ENCODE measurements at places on chromosomes 5 and 9.

GRCh38 chr9:20361229-20361628, 261.1 kb downstream of the MLLT3 start:
- DNase-seq = no peak

DNA sequence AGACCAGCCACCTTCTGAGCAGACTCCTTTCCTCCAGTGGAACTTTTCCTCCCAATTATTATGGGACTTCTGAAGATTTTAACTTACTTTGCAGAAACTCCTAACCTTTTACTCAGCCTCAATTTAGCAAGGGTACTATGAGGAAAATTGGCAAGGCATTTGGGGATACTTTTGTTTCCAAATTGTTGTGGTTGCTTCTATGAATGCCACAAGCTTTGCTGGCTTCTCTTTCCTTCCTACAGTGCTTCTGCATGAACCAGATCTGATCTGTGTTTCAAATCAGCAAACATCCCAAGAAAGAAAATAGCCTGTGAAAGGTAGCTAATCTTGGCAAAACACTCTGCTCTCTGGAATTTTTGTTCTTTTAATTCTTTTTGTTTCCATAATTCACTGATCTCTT, 57.3 kb upstream of the TAF11L2 start:
- no peak for DNase-seq

DNA sequence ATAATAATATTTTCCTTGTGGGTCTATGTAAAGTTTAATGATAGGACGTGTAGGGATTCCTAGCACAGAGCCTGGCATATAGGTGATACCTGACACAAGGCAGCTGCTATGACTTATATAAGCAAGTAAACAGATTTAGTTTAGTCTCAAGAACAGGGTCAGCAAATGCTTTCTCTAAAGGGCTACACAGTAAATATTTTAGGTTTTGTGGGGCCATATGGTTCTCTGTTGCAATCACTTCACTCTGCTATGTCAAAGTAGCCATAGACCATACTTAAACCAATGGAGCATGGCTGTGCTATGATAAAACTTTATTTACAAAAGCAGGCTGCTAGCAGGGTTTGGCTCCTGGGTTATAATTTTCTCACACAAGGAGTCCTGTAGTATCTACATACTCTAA, 204.8 kb upstream of the KLF4 start:
- no peak for DNase-seq

- no peak for DNase-seq
Observed at GRCh38 chr5:104178829-104179456, 616.4 kb upstream of the NUDT12 start.

DNA sequence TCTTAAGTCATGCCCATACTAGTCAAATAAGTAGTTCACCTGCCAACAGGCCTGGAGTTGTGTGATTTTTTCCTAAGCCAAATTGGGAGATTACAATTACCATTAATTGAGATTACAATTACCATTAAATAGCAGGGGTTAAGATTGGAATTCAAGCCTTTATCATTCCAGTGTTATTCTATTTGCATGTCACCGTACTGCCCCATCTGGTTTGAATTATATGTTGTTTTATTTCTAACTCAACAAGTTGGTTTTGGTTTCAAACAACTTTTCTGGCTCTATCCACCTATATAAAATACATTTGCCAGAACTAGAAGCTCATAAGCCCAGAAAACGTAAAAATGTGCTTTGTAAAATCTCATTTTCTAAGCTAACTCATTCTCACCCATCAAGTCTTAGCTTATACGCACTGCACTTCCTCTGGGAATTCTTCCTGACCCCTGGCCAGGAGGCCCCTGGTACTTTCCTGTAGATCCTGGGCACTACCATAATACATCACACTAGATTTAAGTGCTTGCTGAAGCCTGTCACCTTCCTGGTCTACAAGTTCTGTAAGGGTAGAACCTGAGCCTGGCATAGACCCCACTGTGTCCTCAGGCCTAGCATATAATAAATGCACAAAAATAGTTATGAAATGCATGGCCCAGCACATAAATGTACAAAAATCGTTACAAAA, 242.0 kb upstream of the TRPM3 start:
- DNase-seq = no peak

DNA sequence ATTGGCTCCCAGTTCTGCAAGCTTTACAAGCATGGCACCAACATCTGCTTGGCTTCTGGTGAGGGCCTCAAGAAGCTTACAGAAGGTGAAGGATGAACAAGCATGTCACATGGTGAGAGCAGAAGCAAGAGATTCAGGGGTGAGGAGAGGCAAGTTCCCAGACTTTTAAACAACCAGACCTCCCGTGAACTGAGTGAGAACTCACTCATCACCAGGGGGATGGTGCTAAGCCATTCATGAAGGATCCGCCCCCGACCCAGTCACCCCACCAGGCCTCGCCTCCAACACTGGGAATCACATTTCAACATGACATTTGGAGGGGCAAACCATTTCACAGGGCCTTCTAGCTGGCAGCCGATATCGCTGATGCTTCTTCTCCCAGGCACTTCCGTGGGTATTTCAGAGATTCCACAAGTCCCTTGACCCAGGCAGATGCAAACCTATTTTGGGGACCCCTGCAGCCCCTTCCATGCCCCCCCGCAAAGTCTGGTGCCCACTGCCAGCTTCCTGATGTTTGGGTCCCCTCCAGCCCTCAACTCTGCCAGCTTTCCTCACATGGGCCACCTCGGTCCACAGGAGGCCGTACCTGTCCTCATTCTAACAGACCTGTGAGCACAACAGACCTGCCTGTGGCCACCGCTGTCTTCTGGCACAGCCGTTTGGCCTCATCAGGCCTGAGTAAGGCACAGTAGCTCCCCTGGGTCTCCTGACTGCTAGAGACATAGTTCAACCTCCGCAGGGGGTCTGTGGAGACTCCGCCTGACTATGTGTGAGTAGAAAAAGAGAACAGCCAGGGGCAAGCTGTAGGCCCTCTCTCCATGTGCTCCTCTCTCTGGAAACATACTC, 60.7 kb upstream of the ANGPTL2 start:
- DNase-seq = no peak

- DNase-seq = peak; percentile 56
Observed at GRCh38 chr5:65760504-65761275, 38.7 kb downstream of the NLN start.

- DNase-seq = no peak
Observed at GRCh38 chr5:74617202-74617601, 23.3 kb downstream of the ENC1 start.

DNA sequence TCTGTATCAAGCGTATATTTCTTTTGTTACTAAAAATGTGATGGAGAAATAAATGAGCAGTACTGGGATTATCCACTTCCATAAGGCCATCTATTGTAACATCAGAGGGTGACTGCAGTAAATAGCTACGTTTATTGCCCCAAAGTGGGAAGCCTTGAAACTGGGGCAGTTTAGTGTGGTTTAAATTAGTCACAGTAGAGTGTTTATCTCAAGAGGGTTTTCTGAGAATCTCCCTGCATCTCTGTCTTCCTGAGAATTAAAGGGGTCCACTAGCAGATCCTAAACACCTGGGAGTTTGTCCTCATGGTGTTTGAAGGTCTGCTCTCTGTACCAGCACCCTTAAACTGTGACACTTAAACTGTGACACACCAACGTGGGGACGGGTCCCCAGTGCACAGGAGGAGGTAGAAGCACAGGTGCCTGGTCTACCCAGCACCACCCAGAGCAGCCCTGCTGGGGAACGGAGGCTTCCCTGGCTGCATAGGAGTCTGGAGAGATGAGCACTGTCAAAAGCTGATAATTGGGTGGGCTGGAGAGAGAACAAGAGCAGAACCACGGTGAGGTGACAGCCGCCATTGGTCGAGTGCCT, 25.2 kb downstream of the PRRC2B start:
- DNase-seq = no peak

DNA sequence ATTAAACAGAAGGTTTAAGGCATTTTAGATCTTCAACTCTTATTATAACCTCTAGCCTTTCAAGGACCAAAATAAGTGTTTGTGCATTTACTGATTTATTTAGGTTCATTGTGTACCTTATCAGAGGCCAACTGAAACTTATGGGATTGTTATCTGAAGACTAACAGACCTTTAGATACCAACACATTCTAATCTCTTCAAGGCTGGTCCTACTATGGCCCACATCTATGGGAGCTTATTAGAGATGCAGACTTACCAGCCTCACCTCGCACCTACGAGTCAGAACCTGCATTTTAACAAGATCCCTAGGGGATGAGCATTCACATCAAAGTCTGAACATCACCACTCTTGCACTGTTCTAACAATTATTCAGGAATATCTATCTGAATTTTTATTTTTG, 1.9 kb downstream of the IARS1 start:
- no peak for DNase-seq

GRCh38 chr5:124252747-124253146, 493.7 kb downstream of the ZNF608 start:
- no peak for DNase-seq

DNA sequence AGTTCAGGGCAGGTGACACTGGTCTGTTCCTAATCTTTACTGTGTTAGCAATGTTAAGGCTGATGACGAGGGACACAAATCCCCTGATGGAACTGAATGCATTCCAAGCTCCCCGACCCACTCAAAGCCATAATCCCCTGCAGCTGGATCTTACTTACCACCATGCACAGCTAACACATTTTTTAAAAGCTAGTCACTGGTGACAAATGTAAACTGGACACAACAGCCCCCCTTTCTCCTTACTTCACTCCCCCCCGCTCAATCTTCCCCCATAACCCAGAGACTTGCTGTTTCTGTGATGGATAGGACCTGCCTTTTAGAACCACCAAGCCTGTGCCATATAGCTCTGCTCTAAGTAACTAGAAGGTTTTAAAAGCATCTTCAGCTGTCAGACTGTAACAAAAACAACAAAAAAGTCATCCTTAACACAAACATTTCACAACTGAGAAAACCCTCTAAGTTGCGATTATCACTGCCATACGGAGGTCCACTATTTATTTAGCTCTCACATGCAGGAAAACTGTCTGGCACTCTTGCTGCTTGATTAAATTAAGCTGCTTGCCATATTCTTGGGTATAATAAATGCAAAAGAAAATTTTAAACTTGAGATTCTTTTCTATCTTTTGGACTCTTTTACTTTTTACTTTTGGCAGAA, 44.4 kb downstream of the BNC2 start:
- no peak for DNase-seq

GRCh38 chr5:59098743-59099142, 515.9 kb downstream of the RAB3C start:
- DNase-seq = no peak

DNA sequence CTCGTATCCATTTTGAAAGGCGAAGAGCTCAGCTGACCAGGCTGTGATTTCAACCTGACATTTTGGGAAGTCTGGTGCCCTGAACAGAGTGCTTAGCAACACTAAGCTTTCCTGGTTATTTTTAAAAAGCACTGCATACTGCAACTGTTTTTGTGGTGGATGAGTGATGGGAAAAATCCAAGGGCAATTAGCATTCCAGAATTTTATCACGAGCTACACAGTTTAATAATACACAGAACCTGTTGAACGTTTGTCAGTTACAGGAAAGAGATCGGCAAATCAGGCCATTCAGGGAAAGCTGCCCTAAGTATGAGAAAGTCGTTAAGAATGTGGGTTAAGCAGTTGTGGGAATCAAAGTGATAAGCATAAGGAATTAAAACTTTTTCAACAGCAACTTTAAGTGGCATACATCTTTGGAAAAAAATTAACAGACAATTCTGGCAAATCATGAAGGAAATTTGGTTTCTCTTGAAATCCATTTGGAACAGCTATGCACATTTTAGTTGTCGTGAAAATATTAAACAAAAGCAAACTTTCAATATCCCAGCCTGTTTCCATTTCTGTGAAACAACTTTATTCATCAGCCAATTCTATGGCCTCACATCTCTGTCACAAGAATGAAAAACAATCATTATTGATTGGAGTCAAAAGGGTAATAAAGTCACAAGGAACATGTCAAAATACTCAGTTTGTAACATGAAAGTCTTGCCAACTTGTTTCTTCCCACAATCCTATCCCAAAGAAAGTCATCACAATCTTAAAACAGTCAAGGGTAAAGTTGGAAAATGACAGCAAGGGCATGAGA, 25.7 kb downstream of the PUM3 start:
- no peak for DNase-seq

DNA sequence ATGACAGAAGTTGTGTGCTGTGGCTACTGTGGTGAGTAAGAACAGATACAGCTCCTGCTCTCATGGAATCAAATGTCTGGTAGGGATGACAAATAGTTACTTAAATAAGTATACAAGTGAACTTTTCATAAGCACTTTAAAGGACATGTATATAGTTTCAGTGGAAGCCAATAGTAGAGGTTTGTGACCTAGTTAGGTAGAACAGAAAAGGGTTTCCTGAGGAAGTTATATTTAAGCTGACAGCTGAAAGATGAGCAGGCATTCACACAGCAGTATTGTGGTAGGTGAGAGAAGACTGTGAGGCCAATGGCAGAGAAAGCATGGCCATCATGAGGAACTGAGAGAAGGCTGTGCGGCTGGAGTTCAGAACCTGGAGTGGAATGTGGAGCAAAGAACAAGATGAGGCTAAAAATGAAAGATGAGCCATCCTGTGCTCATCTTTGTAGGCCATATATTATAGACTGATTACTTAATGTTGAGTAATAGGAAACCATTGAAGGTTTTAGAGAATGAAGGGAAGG, 15.4 kb downstream of the FAM174A start:
- no peak for DNase-seq

DNA sequence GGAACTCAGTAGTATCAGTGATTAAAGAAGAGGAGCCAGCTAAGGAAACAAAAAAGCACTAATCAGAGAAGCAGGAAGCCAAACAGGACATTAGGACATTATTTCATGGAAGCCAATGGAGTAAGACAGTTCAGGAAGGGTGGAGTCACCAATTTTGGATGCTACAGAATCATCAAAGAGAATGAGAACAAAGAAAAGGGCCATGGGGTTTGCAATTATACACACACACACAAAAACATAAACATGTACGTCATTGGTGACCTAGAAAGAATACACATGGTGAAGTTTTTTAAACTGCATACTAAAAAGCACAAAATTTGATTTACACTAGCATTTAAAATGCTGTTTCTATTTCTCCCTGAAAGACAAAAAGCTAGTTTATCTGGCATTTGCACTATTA, 96.8 kb upstream of the MRPS30 start:
- DNase-seq = no peak

DNA sequence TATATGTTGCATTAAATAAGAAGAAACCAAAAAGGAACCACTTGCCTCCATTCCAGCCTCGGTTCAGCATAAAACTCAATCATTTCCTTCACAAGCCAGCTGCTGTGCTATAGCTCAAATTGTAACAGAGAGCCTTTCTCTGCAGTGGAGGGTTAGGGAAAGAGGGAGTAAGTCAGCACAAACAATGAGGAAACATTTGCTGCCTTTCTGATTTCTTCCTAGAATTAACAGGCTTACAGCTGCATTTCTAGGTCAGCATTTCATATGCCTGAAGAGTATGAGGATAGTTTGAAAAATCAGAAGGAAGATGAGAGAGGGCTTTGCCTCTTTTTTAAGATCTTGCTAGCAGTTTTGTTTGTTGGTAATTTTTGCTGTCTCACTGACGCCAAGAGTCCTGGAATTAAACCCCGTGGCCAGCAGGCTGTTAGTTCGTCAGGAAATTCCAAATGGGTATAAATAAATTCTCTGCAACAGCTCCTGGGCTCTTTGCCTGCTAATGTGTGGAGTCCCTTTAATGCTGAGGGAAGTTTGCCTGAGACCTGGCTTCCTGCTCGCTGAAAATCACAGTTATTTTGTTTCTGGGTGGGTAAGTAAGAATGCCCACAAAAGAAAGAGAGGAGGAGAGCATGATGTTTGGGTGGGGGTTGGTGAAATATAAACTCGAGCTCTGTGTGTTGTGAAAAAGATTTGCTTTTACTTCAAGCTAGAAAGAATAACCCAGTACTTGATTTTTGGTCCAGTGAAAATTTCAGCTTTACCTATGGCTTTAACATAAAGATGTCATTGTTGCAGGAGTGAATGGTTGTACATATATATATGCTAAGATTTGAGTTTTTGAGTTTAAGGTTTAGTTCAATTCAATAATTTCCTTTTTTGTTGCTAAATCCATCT, 148.1 kb upstream of the DMRT1 start:
- DNase-seq = no peak

Measured in CD8-positive, alpha-beta memory T cell (primary cell).